ENCODE measurements at places on chromosomes 16 and 17.

DNA sequence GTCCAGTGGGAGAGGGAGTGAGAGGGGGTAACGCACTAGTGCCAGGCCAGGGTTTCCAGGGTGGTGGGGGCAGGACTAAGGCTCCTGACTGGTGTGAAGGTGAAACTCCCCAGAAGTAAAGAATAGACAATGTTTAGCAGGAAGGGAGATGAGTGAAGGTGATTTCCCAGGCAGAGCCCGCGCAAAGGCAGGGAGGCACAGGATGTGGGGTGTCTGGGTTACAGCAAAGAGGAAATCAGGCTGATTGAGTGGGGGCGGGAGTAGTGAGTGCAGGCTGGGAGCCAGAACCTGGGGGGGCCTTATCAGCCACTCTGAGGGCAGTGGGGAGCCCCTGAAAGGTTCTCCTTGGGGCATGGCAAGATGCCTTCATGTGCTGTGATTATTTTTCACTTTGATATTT lies 167.5 kb downstream of the UTP18 start:
- no peaks in the 10 kb centered on the region for H3K36me3 ChIP-seq
- peak overlapping the region; percentile 11 for H3K4me3 ChIP-seq
- peak overlapping the region; percentile 84 for H3K27ac ChIP-seq
- peaks cover 48% of the 10 kb centered on the region for H3K4me1 ChIP-seq

- no peaks in the 10 kb centered on the region for H3K4me1 ChIP-seq
- no peaks in the 10 kb centered on the region for H3K36me3 ChIP-seq
- H3K27me3 ChIP-seq = no peaks in the 10 kb centered on the region
- DNase-seq = no peak
These were observed 19.5 kb upstream of the GSE1 start for GRCh38 chr16:85593494-85594221.

- no peak overlapping the region for H3K4me3 ChIP-seq
- no peak overlapping the region for H3K27ac ChIP-seq
- no peaks in the 10 kb centered on the region for H3K27me3 ChIP-seq
- peak; percentile 20 for DNase-seq
- peaks cover 4% of the 10 kb centered on the region for H3K4me1 ChIP-seq
- no peaks in the 10 kb centered on the region for H3K36me3 ChIP-seq
These were observed 74.8 kb upstream of the GRIN2A start for GRCh38 chr16:10256784-10257641.

DNA sequence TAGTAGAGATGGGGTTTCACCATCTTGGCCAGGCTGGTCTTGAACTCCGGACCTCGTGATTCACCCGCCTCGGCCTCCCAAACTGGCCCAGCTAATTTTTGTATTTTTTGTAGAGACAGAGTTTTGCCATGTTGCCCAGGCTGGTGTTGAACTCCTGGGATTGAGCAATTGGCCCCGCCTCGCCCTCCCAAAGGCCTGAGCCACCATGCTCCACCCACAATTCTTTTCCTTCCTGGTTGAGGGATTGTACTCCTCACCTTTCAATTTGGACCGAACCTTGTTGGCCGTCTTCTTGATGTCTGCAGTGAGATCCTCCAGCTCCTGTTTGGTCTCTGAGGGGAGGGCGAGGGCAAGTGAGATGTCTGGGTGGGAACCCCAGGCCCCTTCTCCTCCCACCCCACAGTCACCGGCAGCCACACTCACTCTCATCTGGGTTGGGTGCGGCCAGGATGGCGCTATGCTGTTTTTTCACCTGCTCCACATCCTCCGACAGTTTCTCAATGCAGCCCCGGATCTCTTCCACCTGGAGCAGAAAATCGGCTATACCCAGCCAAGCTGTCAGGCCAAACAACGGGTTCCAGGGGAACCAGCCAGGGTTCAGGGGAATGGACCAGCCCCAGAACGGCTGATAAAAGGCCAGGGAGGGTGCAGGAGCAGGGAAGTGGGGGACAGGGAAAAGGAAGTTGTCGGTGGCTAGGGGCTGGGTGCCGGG lies 9.6 kb downstream of the STX1B start:
- no peaks in the 10 kb centered on the region for H3K27me3 ChIP-seq
- peaks cover 6% of the 10 kb centered on the region for H3K4me1 ChIP-seq

- no peak overlapping the region for H3K4me3 ChIP-seq
- no peak for DNase-seq
- peaks cover 9% of the 10 kb centered on the region for H3K36me3 ChIP-seq
- H3K27me3 ChIP-seq = no peaks in the 10 kb centered on the region
- H3K4me1 ChIP-seq = peaks cover 19% of the 10 kb centered on the region
These were observed 32.4 kb downstream of the HAPSTR1 start for GRCh38 chr16:9123871-9124270.

- no peak for DNase-seq
- peaks cover 23% of the 10 kb centered on the region for H3K4me1 ChIP-seq
- no peak overlapping the region for H3K4me3 ChIP-seq
- H3K27me3 ChIP-seq = no peaks in the 10 kb centered on the region
These were observed 136.7 kb downstream of the SNX11 start for GRCh38 chr17:48244121-48244711.

- no peak for DNase-seq
These were observed 20.6 kb downstream of the PRKAR1A start for GRCh38 chr17:68532826-68533225.

- H3K36me3 ChIP-seq = no peaks in the 10 kb centered on the region
- H3K4me1 ChIP-seq = no peaks in the 10 kb centered on the region
- H3K4me3 ChIP-seq = no peak overlapping the region
- no peak overlapping the region for H3K27ac ChIP-seq
- no peaks in the 10 kb centered on the region for H3K27me3 ChIP-seq
- no peak for DNase-seq
These were observed 347.5 kb upstream of the ASIC2 start for GRCh38 chr17:33640629-33641028.

GRCh38 chr17:8310601-8311123 lies 621 bp downstream of the ARHGEF15 start:
- H3K27me3 ChIP-seq = no peaks in the 10 kb centered on the region
- no peak overlapping the region for H3K4me3 ChIP-seq
- no peak overlapping the region for H3K27ac ChIP-seq
- no peak for DNase-seq
- no peaks in the 10 kb centered on the region for H3K4me1 ChIP-seq

DNA sequence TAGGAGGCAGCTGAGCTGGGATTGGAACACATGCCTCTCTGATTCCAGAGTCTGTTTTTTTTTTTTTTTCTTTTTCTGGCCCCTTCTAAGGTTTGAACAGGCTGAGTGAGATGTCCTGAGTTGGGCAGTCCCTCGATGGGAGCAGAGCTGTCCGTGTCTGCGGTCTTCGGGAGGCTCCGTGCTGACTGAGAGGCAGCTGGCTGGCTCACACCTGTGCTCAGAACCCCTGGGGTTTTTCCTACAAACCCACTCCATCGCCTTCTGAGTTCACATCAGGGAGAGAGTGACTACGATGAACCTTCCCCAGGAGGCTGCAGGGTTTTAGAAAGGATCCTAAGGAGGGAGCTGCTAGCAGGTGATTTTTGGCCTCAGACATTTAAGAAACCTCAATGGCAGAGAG lies 92.5 kb downstream of the IRF8 start:
- no peak overlapping the region for H3K27ac ChIP-seq
- DNase-seq = no peak
- no peaks in the 10 kb centered on the region for H3K27me3 ChIP-seq
- no peak overlapping the region for H3K4me3 ChIP-seq

- no peak for DNase-seq
- no peak overlapping the region for H3K4me3 ChIP-seq
- no peak overlapping the region for H3K27ac ChIP-seq
- H3K4me1 ChIP-seq = no peaks in the 10 kb centered on the region
- peaks cover 6% of the 10 kb centered on the region for H3K27me3 ChIP-seq
- no peaks in the 10 kb centered on the region for H3K36me3 ChIP-seq
These were observed 64.5 kb upstream of the CIBAR2 start for GRCh38 chr16:85176541-85177447.

DNA sequence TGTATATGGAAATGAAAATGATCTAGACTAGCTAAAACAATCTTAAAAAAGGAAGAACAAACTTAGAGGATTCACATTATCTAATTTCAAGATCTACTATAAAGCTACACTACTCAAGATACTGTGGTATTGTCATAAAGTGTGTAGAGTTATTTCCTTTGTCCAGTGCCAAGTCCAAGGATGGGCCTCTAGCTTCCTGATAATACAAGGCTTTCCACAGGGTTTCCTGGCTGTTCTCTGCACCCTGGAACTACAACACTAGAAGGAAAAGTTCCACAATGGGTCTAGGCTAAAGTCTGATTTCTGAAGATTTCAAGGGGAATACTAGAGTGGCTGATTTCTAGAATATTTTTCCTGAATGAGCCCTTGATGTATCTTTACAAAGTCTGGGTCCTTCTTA lies 34.2 kb downstream of the TBC1D3B start:
- no peak for DNase-seq
- H3K27me3 ChIP-seq = no peaks in the 10 kb centered on the region
- no peak overlapping the region for H3K27ac ChIP-seq
- H3K4me3 ChIP-seq = no peak overlapping the region
- no peaks in the 10 kb centered on the region for H3K36me3 ChIP-seq
- no peaks in the 10 kb centered on the region for H3K4me1 ChIP-seq

DNA sequence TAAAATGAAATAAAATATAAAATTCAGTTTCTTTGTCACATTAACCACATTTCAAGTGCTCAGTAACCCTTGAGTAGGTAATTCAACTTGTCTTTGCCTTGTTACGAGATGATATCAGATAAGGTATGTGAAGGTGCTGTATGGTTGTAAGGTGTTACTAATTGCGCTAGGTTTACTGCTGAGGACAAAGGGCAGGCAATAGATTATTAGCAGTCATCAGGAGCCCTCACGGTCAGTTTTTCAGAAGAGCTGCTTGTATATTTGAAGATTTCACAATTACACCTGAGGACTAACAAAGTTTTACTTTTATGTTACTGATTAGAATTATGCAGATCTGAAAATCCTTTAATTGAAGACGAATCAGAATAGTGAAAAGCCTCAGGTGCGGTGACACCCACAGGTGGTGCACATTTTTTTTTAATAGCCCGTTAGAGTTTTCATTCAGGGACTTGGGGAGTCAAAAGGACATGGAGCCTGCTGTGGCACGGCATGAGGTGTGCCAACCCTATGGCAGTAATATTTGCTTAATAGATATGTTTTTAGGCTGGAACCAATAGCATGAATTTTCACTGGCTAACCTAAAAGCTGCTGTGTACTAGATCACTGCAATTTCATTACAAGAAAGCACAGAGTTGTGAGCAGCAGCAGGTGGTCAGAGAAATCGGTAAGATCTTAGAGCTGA lies 16.4 kb downstream of the NDEL1 start:
- H3K27me3 ChIP-seq = no peaks in the 10 kb centered on the region
- H3K4me1 ChIP-seq = no peaks in the 10 kb centered on the region
- no peak overlapping the region for H3K27ac ChIP-seq
